Kidney capillary endothelial cell (primary cell): ENCODE measurements at places on chromosomes 5 and 9.

DNA sequence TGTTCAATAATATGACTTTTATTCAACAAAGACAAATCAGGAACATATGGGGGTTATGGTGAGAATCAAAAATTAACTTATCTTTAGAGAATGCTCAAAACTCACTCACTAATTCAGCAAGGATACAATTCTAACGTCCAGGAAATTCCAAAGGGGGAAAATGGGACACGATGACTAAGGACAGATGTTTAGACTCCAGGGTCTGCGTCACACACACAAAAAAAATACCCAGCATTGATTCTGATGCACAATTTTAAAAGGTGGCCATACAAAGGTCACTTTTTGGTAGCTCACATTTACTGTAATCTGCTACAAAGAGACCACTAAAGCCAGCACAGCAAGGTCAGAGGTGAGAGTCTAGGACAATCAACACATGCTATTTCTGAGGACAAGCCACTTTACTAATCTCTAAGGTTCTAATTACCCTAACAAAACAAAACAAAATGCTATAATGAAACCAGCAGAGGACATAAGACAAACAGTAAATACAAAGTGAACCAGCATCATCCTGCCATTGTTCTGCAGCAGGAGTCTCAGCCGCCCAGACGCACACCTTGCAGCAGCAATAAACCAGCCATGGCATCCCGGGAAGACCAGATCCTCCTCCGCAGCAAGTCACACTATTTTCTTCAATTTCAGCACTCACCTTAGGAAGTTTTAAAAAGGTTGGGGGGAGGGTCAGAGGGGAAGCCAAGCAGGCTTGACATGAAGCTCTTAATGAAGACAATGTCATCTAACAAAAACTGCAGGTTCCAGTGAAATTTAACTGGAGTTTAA lies 57.8 kb downstream of the TTC39B start:
- DNase-seq, result peak; percentile 66

DNA sequence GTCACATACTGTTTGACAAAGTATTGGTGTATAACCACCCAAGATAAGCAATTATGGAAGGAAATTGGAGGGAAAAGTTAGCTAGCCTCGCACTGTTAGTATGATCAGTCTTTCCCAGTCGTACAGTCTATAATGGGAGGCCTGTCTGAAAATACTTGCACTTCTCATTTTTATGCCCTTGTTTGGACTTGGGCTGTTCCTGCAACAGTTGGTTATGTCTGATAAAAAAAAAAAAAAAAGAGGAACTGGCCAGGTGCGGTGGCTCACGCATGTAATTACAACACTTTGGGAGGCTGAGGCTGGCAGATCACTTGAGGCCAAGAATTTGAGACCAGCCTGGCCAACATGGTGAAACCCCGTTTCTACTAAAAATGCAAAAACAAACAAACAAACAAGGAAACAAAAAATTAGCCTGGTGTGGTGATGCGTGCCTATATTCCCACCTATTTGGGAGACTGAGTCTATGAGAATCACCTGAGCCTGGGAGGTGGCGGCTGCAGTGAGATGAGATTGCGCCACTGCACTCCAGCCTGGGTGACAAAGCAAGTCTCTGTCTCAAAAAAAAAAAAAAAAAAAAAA lies 58.3 kb upstream of the ANKRD33B start:
- DNase-seq, result no peak

- no peak for DNase-seq
These were observed 10.0 kb downstream of the SLC46A2 start for GRCh38 chr9:112880650-112881049.

DNA sequence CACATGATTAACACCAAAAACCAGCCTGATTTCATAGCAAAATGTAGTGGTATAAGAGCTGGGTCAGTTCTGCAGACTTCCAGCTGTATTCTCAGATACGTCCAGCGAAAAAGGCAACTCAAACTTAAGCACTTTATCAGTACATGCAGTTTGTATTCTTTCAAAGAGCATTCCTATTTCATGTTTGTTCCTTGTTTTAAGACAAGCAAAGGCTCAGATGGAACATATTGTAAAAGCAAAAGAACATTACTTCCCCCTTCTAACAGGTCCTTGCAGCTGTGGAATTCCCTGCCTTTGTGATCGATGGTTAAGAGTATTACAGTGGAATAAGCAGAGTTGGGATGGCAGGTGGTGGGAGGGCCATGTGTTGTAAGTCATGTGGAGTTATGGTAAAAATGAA lies 86.3 kb upstream of the GRHPR start:
- DNase-seq, result no peak

GRCh38 chr5:174247301-174247700 lies 201.8 kb downstream of the NSG2 start:
- no peak for DNase-seq

DNA sequence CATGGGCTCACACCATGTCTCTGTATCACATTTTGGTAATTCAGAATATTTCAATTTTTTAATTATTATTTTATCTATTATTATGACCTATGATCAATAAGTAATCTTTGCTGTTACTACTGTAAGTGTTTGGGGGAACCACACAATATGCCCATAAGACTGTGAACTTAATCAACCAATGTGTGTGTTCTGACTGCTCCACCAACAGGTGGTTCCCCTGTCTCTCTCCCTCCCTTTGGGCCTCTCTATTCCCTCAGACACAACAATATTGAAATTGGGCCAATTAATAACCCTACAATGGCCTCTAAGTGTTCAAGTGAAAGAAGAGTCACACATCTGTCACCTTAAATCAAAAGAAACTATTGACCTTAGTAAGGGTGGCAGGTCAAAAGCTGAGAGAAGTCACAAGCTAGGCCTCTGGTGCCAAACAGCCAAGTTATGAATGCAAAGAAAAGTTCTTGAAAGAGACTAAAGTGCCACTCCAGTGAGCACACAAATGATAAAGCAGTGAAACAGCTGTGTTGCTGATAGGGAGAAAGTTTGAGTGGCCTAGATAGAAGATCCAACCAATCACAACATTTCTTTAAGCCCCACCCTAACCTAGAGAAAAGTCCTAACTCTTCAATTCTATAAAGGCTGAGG lies 88.7 kb downstream of the DEPDC1B start:
- DNase-seq, result no peak

DNA sequence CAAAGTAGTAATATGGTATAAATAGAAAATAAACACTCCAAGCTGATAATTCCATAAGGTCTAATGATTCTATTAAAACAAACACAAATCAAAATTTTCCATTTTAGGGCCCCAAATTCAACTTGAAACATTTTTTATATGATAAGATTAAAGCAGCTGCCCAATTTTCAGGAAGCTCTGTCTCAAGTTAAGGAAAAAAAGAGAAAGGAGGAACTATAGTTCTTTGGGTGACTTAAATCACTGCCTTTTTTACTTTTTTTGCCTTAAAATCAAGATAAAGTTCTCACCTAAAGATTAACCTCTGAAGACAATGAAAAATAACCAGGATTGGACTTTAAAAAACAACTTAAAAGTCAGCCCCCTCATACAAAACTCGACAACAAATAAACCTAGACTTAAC lies 76.0 kb upstream of the IFNE start:
- no peak for DNase-seq
